ENCODE measurements at places on chromosomes 13 and 19.

DNA sequence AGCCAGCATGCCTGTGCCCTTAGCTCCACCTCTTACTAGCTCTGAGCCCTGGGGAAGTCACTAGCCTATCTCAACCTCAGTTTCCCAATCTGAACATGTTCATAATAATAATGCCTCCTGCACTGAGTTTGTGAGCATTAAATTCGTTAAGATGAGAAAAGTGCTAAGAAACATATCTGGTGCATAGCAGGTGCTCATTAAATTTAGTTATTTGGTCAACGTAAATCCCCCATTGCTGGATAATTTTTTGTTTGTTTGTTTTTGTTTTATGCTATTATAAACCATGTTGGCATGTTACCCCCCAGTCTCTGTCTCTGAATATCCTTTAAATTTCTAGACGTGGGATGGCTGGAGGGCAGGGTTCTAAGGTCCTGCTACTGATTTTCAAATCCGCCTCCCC is 10.6 kb downstream of the FCGBP start:
- no peak for DNase-seq

DNA sequence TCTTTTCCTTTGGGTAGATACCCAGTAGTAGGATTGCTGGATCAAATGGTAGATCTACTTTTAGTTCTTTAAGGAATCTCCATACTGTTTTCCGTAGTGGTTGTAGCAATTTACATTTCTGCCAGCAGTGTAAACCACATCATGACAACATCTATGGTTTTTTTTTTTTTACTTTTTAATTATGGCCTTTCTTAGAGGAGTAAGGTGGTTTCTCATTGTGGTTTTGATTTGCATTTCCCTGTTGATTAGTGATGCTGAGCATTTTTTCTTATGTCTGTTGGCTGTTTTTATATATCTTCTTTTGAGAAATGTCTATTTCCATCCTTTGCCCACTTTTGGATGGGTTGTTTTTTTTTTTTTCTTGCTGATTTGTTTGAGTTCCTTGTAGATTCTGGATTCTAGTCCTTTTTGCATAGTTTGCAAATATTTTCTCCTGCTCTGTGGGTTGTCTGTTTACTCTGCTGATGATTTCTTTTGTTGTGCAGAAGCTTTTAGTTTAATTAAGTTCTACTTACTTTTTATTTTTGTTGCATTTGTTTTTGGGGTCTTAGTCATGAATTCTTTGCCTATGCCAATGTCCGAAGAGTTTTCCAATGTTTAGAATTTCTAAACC is 38.8 kb downstream of the TDRD3 start:
- no peak for DNase-seq

DNA sequence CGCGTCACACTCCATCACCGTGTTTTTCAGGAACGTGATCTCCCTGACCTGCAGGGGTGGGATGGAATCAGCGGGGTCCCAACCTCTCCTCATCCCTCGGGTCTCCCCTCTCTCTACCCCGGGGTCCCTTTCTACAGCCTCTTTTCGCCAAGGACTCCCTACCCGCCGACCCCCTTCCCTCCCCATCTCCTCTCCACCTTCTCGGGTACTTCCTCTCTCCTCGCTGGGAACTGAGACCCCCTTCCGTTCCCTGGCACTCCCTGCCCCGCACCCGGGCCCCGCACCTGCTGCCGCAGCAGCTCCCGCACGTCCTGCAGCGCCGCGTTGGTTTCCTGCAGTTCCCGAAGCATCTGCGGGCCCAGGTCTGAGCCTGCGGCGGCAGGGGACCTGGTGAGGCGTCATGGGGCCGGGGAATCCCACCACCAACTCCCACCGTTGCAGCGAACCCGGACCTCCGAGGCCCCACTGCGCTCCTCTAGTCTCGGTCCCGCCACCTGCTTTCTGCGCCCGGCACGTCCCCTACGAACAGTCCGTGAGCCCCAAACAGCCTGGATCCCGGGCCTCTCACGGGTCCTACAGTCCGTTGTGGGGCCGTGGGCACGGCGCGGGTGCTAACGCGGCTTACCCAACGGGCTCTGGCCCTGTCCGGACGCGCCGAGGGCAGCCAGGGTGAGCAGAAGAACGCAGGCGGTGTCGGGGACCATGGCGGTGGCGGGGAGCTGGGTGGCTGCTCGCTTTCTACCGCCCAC is at the start of gene COMP:
Gene COMP (minus strand): TSS at position 740 of the 749 bp plus-strand sequence. CDS start 36 bp downstream, at position 704.
- no peak for DNase-seq

- no peak for DNase-seq
Measured at GRCh38 chr19:30367006-30367405, 5.2 kb upstream of the ZNF536 start.

DNA sequence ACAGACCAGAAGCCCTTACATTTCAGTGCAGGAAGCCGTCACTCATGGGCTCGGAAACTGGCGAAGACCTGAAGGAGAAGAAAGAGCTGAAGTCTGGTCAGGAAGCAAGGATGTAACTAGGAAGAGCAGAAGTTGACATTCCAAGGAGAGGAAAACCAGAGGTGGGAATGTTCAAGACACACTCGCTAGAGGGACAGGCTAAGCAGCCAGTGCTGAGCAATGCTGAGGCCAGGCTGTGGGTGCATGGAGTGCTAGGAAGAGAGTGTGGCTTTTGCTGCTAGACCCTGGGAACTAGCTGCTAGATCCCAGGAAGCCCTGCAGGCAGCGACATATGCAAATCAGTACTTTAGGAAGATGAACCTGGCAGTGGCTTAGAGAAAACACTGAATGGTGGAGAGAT is 12.1 kb upstream of the URAD start:
- no peak for DNase-seq

DNA sequence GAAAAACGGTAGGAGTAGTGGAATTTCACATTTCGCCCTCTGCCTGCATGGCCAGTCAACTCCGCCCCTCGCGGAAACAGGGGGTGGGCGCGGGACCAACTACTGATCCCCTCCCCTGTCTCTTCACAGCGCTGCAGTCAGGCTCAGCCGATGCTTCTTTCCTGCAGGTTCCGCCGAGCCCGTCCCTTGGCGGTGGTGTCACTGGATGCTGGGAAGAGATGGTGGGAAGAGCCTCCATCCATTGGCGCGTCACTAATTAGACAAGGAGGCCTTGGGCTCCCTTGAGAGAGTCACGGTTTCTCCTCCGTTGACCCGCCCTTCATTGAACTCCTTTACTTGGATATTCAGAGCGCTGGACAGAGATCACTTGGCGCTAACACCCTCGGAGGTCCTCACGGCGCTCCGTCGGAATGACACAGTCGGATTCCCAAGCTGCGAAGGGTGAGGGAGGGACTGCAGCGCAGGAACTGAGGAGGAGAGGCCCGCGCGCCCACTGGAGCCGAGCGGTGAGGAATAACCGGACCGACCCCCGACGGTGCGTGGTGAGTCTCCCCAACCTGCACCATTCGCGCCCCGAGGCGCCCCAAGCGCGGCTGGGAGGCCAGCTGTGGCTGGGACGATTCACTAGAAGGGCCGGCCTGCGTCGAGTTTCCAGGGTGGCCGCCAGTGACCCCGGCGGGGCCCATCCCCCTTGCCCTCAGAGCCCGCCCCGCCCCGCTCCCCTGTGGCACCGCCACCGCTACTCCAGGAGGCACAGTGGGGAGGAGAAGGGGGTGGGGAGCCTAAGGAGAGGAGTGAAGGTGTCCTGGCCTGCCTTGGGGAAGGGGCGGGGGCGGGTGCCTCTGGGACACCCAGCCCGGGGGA is 11.2 kb upstream of the CEACAM21 start:
- no peak for DNase-seq

- no peak for DNase-seq
Measured at GRCh38 chr19:57825511-57825910, 4.6 kb upstream of the ZNF587B start.

Measured in skeletal muscle cell (primary cell).